ENCODE measurements at places on chromosomes 11 and 22. TPM values are rescaled to one million over a fixed set of nuclear protein-coding genes. Genes with fewer than 3 reads are reported as not detected.

SCGB1A1 gene
- not detected for polyA plus RNA-seq

ARCN1 gene
- polyA plus RNA-seq = 179 TPM

MMP1 gene
- 0.24 TPM for polyA plus RNA-seq

TNNI2 gene
- 0.45 TPM for polyA plus RNA-seq

TRAF6 gene
- polyA plus RNA-seq = 15.8 TPM

TRAPPC4 gene
- 145 TPM for polyA plus RNA-seq

UBE4A gene
- polyA plus RNA-seq = 43.2 TPM

SLCO2B1 gene
- polyA plus RNA-seq = 8.7 TPM

NR1H3 gene
- 42.0 TPM for polyA plus RNA-seq

TPBGL gene
- 0.25 TPM for polyA plus RNA-seq

APOA4 gene
- polyA plus RNA-seq = not detected

SLC22A6 gene
- 26.4 TPM for polyA plus RNA-seq

STK33 gene
- polyA plus RNA-seq = 30.0 TPM

MOV10L1 gene
- 0.33 TPM for polyA plus RNA-seq

HRAS gene
- polyA plus RNA-seq = 40.4 TPM

PHLDA2 gene
- polyA plus RNA-seq = 0.54 TPM

WNT7B gene
- 15.6 TPM for polyA plus RNA-seq

TMPRSS13 gene
- polyA plus RNA-seq = 0.90 TPM

TSPAN18 gene
- 61.4 TPM for polyA plus RNA-seq

GGTLC2 gene
- polyA plus RNA-seq = not detected

OR2AG2 gene
- not detected for polyA plus RNA-seq

C11orf71 gene
- polyA plus RNA-seq = 19.3 TPM

NXPE1 gene
- not detected for polyA plus RNA-seq

OR10D3 gene
- polyA plus RNA-seq = not detected

PRG3 gene
- polyA plus RNA-seq = not detected

TUBA8 gene
- polyA plus RNA-seq = 3.3 TPM

ANKRD49 gene
- 28.6 TPM for polyA plus RNA-seq

MAPK8IP2 gene
- 0.59 TPM for polyA plus RNA-seq

FZD4 gene
- polyA plus RNA-seq = 70.8 TPM

CYP2D6 gene
- polyA plus RNA-seq = 3.6 TPM

MIOX gene
- 3.2 TPM for polyA plus RNA-seq

All from right renal pelvis (tissue), 4 donors.